ENCODE measurements at places on chromosomes 6 and 20.
A peak's percentile ranks its signal among the peaks of the same experiment; 100 is the strongest.

- no peak for DNase-seq
These were observed 46.9 kb downstream of the TMEM200A start for GRCh38 chr6:130412556-130413290.

GRCh38 chr20:61057443-61058121 is 194.5 kb upstream of the CDH4 start:
- no peak for DNase-seq

DNA sequence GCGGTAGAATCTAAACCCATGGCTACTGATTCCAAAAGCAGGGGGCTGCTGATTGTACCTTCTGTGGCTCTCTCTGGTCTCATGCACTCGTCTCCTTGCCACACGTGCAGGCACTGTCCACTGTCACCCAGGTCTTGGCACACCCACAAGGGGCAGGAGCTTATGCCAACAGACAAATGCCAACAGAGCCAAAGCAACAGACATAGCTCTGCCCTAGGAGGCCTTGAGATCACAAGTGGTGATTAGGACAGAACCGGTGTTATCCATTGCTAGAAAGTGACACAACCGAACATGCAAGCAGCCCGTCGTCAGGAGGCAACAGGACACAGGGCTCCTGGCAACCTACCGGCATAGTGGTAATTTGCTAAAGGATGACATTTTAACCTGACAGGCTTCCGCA is 36.8 kb upstream of the MRPS10 start:
- no peak for DNase-seq

DNA sequence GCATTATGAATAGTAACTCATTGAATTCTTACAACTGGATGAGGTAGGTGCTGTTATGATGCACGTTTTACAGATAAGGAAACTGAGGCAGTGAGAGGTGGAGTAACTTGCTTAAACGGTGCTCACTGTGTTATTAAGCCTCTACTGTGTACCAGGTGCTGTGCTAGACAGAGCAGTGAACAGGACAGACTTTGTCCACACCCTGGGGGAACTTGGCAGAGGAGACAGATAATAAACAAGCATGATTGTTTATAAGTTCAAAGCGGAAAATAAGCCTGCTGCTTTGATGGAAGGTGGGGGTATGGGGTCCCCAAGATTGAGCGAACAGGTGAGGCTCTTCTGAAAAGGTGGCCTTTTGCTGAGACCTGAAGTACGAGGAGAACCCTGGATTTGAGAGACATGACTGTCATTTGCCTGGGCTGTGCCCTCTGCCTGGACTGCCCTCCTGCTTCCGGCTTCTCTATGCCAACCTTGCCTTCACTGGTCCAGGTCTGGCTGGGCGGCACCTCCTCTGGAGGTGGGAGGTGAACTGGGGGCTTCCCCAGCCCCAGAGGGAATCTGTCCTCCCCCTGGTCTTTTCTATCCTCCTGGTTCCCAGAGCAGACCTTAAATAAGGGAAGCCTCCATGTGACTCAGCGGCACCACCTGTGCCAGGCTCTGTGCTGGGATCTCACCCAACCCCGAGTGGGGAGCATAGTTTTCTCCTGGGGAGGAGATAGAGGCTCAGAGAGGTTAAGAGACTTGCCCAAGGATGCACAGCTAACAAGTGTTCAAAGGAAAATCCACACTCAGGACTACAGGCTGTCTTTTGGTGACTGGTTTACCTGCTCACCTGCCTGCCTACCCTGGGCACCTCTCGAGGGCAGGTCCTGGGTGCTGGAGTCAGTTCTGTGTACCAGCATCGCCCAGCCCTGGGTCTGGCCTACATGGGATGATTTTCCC is 59.1 kb downstream of the CEBPB start:
- no peak for DNase-seq

DNA sequence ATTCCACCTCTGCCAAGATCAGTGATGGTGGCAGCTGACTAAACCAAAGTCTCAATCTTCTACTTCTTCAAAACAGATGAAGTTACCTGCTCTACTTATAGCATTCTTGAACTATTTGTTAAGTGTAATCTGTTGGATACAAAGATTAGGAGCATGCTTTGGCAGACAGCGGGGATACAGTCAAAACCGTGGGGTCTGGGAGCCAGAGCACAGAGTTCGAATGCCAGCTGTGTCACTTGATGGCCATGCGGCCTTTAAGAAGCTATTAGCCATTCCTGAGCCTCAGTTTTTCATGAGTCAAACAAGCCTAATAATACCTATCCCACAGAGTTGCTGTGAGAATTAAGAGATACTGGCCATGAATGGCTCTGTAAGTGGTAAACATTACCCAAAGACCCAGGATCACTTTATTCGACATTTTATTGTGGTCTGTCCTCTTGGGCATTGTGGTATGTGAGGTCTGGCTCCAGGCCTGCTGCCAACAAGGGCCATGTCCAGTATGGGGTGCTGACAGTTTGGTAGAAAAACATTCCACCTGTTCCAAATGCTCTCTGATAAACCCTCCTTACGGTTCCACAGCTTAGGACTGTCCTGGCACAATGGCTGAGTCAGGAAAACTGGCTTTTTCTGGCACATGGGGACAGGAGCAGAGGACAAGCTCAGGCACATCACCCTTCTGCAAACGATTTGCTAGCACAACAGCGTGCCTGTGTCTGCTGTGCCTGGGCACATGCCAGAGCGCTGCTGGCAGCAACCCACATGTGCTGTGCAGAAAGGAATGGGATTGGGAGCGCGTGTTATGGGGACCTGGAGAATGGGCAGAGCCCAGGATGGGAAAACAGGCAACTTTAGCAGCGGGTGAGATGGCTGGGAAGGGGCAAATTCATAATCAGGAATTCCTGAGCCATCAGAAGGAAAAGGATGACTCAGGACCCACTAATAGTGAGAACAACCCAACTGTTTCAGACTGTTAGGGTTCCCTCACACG is 15.7 kb upstream of the FAM83C start:
- no peak for DNase-seq

GRCh38 chr6:164195942-164196281 is 781.4 kb downstream of the QKI start:
- no peak for DNase-seq

- no peak for DNase-seq
These were observed 72.1 kb downstream of the MAP3K5 start for GRCh38 chr6:136720045-136720770.

DNA sequence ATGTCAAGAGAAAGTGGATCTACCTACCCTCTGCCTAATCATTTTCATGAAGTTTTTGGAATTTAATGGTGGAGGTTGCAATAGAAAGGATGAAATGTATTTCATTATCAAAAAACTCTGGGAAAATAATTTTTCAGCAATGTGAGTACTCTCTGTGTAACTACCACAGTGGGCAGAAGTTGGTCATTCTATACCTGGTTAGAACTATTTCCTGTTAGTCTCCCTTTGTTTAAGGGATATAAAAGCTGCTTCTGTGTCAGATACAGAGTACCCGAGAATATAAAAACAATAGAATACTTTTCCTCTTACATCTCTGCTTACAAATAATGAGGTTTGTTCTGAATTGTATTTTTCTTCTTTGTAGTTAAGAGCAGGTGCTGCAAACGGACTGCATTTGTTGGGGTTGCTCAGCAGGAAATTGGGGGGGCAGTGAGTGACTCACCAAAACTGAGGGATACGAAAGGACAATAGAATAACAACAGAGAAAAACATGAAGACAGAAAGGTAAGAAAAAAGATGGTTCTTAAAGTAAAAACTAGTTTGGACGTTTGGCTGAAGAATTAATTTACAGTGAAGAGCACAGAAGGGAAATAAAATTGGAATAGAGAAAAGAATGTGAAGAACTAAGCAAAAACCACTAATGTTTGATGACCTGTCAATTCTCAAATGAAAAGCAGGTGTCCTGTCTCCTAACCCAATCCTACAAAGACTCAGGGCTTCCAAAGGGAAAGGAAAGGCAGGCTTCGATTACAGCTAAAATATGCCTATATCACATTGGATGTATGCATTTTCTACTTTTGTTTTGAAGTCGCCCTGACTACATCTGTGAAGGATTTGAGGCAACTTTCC is 703.1 kb downstream of the RFPL4B start:
- DNase-seq = peak; percentile 54

GRCh38 chr6:57220083-57220703 is 1.9 kb downstream of the RAB23 start:
- no peak for DNase-seq

DNA sequence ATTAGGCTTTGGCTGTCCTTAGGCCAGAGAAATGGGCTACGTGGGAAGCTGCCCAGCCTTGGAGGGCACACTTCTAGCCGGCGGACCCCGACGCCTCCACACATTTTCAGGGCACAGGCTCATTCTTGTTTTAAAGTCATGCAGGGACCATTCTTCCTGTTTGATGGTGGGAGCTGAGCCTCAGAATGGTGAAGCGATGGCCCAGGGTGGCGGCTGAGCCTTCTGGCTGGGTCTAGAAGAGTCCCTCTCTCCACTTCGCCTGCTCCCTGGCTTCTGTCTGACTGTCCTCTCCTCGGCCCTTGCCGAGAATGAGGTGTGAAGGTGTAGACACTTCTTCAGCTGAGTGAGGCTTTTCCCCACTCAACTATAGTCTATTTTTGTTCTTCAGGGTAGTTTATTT is 114.4 kb downstream of the SULF2 start:
- no peak for DNase-seq

DNA sequence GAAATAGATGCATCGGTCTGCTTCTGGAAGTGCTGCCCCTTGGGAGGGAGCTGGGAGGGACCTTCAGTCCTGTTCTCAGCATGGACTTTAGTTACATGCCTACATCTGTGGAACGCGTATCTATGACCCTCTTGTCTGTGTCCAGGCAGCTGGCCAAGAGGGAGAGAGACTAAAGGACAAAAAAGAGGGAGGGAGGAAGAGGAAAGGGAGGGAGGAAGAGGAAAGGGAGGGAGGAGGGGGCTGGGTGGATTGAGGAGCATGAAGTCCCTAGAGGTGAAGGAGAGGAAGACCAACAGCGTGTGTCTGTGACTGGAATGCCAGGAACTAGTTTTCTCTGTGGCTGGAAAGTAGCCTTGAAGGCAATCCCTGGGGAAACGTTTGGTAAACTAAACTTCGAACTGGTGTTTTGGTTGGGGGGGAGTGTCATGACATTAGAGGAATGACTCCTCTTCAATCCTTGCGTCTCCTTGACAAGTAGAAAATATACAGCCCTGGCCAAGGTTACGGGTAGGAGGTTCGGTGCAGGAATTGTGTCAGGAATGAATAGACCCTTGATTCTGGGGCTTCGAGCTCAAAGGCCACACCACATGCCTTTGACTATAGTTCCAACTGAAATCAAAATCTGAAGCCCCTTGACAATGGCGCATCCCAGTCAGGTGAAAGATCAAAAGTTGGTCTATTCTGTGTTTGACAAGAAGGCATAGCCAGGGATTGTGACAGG is 52.0 kb upstream of the PLEKHG1 start:
- no peak for DNase-seq

DNA sequence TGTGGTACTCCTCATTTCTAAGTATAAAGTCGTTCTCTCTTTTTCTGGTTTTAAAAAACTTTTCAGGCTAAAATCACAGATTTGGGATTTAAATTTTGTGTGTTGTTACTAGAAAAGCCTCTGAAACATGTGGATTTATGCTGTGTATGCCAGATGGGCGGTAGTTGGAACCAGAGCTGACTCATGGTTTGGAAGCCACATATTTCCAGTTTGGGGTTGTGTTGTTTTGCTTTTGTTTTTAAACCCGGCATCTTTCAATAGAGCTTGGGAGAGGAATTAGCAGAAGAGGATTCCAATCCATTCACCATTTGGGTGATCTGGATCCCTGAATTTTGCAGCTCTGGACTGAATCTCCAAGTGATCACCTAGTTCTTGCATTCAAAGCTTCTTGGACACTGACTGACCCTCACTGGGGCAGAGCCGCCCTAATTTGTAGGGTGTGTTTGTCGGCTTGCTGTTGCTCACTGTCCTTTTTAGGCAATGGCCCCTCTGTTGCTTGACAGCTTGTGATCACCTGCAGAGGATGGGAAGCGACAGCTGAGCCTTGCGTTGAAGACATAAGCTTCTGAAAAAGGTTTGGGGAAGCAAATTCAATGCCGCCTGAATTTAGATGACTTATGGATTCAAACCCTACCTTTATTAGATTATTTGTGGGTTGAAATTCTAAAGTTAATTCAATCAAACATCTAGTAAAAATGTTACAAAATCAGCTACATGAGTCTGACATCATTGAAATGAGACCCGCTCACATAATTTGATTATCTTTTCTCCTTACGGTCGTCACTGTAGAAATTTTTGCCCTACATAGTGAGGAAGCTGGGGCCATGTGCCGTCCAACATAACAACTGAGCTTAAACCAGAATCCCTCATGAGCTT is 79.9 kb upstream of the CD83 start:
- peak; percentile 30 for DNase-seq

DNA sequence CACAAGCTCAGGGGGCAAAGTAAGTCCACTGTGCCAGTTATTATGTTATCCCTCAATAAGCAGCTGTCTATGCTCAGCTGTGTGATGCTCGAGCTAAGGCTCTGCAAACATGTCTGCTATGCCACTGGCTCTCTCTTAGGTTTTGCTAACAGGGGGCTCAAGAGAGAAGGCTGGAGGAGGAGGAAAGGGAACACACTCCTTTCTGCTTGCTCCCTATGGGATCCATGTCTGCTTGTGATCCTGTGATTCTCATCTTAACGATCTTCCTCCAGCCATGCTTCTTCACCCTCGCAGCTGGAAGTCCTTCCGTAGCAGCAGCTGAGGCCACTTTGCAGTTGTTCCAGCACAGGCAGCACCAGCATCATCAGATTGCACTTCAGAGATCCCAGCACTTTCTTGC is 37.0 kb upstream of the IGF2R start:
- no peak for DNase-seq

GRCh38 chr6:36669002-36669401 is 9.5 kb upstream of the CDKN1A start:
- no peak for DNase-seq

- no peak for DNase-seq
These were observed 139.2 kb downstream of the AHI1 start for GRCh38 chr6:135358251-135358821.

DNA sequence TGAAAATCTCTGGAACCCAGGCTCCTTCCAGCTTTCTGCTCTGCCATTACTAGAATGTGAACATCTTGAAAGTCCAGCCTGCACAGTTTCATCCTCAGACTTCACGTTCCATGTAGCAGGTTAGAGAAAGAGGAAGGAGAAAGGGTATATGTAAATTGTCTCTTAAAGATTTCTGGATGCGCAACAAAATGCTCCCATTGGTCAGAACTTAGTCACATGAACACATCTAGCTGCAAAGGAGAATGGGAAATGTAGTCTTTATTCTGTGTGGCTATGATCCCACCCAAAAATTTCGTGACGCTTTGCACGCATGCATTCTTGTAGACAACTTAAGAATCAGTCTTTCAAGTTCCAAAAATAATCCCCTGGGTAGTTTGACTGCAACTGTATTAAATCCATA is 46.4 kb upstream of the CHD6 start:
- peak; percentile 64 for DNase-seq

DNA sequence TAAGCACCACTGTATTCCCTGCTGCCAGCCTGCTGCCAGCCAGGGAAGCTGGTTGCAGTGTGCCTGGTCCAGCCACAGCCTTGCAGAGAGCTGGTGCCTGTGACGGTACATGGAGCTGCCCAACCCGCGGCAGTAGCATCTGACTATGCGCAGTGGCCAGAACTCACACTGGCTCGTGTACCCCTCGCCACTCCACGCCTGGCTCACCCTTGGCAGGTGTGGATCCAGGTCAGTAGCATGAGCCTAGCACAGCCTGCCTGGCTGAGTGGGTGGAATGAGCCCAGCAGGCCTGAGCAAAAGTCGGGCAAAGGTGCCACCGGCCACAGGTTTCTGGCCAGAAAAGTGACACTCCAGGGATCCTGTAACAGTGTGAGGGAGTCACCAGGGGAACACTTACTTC is 361.7 kb upstream of the MAP3K7 start:
- no peak for DNase-seq

Measured in hematopoietic multipotent progenitor cell treated with erythropoietin and hydrocortisone succinate and interleukin-3 and kit ligand, for 4 days (in vitro differentiated cells).